ENCODE measurements at places on chromosomes 1 and 21.

- DNase-seq = peak; percentile 87
Measured at GRCh38 chr1:15684042-15684461, at the start of gene PLEKHM2. PLEKHM2 (plus strand) TSS chr1:15684320; CDS start chr1:15684559, 239 bp downstream.

DNA sequence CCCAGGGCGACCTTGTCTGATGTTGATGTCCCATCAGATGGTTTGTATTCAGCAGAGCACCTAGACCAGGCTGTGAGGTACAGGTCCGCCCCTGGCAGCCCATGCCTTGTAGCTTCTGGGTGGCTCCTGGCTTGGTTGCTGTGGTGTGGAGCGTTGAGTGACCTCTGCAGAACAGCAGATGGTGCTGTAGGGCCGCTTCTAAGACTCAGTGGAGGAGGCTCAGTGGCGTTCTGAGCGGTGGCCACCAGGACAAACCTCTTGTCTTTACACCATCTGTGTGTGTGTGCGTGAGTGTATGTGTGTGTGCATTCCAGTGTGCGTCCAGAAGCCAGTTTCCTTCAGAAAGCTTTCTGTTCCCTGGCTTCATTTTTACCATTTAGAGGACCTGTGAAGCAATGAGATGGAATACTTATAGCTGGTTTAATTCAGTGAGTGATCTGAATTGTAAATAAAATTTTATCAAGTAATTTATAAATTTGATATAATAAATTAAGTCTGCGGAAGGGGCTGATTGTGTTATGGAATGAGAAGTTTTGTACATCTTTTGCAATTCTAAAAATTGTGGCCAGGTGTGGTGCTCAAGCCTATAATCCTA, 66.1 kb downstream of the ADARB1 start:
- DNase-seq = peak; percentile 87

GRCh38 chr1:23865543-23865930, 2.6 kb downstream of the FUCA1 start:
- no peak for DNase-seq

DNA sequence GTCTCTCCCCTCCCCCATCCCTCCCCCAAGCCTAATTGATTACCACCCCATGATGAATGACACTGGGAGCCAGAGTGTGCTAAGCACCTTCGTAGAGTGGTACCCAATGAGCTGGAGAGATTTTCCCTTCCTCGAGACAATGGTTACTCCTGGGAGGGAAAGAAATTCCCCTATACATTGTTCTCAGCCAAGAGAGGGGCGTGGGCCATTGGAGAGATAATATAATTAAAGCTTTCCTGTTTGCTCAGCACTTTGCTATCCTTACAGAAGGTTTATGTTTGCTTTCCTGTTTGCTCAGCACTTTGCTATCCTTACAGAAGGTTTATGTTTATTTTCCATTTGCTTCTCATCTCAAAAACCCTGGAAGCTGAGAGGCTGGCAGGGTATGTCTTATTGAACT, 126.1 kb upstream of the KLHDC7A start:
- DNase-seq = no peak

DNA sequence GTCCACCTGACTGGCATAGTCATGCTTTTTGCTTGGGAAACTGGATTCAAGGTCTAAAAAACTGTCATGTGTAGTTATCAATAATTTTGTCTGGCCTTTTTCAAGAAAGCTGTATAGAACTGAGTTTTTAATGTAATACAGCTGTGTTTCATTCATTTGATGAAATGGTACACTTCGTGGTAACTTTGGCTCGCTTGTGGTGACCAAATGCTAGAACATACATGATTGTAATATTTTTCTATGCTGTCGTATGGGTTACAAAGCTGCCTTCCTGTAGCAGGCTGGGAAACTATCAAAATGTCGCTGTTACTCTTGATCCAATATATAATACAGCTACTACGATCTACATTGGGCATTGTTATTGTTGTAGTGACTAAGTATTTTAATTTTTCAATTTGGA, 2.1 kb downstream of the LRRC42 start:
- no peak for DNase-seq

DNA sequence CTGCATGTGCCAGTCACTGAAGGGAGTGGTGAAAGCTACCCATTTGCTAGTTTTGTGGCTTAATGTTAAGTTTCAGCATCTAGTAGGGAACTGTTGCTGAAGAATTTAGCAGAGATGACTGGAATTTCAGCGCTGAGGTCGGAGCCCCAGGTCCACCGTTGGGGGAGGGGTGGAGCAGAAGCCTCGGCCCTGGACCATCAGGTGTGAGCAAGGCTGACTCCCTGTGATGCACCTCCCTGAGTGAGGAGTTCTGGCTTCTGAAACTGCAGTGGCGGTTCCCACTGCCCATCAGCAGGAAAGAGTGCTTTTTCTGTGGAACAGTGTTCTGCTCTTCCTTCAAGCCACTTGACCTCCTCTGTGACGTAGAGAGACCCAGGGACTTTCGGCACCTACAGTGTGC, 1.3 kb downstream of the NOS1AP start:
- no peak for DNase-seq

GRCh38 chr1:160204526-160205241, 500 bp upstream of the PEA15 start:
- DNase-seq = no peak

DNA sequence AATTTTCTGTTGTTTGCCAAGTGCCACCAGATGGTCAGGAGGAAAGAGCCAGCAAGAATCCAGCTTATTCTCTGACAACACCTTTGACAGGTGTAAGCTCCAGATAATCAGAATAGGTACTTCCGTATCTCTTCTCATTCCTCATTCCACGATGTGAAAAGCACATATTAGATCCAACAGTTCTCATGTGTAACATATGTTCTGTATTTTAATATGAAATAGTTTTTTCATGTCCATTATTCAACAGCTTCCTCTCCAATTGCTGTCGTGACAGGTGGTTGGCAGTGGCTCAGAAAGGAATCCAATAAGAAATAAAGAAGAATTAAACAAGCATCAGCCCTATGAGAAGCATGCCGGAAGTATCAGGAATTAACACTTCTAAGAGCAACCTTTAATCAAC, 1624.7 kb downstream of the MRPL39 start:
- no peak for DNase-seq

DNA sequence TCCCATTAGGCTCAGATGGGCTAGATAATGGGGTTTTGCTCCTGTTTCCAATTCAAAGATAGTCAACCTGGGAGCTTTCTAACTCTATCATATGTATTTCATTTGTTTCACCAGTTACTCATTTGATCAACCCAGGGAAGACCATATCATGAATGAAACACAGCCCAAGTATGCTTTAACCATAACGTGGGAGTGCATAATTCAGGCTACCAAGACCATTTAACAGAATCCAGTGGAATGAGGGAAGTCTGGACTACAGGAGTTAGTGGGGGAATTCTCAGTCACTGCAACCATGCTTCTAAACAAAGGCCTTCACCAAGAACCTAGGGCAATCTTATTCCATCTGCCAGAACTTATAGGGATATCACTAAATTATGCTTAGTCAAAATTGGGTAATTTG, 15.0 kb upstream of the SLC16A1 start:
- no peak for DNase-seq

- peak; percentile 70 for DNase-seq
Measured at GRCh38 chr1:152436593-152437496, 22.8 kb upstream of the CRNN start.

DNA sequence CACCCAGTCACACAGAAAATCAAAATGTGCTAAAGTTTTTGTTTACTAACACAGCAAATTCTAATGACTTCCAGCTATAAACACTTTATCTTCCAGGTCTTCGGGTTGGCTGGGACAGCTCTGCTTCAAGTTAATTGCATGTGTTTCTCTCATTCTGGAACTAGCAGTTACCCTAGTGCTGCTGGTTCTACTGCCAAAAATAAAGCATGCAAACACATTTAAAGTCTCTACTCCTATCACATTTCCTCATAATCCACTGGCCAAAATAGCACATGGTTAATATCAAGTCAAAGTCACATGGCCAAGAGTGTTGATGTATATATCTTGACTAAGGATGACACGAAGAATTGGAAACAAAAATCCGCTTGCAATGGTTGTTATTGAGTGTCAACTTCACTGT, 973.1 kb upstream of the ADGRL2 start:
- no peak for DNase-seq

GRCh38 chr1:13224480-13225060, 1.4 kb downstream of the PRAMEF18 start:
- no peak for DNase-seq

- DNase-seq = no peak
Measured at GRCh38 chr21:14071902-14072734, 138.6 kb downstream of the LIPI start.

- no peak for DNase-seq
Measured at GRCh38 chr1:86067626-86068025, 88.9 kb downstream of the COL24A1 start.

DNA sequence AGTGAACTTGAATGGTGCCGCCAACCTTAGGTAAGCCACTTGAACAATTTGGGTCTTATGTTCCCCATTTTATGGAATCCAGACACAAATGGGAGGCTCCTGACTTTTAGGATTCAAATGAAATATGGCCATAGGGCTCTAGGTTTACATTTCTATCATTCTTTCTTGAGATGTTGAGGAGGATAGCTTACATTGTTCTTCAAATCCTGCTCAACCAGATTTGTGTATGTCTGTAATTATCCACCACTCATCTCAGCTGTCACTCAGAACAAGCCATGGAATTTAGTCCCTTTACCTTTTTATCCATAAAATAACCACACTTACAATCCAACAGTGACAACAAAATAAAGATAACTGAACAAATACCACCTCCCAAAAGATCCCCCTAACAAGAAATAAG, 682.9 kb upstream of the PTBP2 start:
- no peak for DNase-seq

DNA sequence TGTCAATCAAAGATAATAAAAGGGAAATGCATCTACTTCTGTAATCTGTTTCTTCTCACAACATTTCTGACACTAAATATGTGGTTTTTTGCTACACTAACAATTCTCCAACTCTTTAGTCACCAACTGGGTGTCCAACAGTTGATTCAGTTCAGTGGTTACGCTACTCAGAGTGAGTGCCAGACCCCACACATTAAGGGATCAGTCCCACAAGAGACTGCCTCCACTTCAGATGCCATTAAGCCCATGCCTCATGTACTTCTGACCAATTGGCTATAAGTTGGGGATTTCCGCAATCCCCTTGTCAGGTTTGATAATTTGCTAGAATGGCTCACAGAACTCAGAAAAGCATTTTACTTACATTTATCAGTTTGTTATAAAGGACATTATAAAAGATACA, 28.4 kb downstream of the RNF2 start:
- DNase-seq = peak; percentile 8

DNA sequence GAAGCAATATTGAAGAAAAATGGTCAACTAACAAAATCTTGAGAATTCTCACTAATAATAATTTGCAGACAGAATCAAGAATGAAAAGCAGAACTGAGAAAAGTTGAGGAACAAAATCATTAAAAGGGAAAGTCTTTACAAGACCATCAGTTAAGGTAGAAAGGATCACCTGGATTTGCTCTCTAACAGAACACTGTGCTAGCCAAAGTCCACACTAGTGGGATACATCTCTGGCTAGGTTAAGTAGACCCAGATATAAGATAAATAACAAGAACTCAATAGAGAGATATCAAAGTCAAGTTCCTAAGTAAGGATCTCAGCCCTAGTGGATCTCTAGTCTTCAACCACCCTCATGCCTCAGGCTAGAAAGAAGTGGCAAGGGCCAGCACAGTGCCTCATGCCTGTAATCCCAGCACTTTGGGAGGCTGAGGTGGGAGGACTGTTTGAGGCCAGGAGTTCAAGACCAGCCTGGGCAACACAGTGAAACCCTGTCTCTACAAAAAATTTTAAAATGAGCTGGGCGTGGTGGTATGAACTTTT, 19.6 kb downstream of the IPP start:
- no peak for DNase-seq

- no peak for DNase-seq
Measured at GRCh38 chr1:26019641-26020315, 1.8 kb upstream of the EXTL1 start.

- no peak for DNase-seq
Measured at GRCh38 chr1:114075546-114076242, 78.0 kb downstream of the SYT6 start.

GRCh38 chr1:206521127-206521526, 13.8 kb downstream of the RASSF5 start:
- no peak for DNase-seq

- no peak for DNase-seq
Measured at GRCh38 chr1:20724364-20725188, 6.8 kb upstream of the KIF17 start.

DNA sequence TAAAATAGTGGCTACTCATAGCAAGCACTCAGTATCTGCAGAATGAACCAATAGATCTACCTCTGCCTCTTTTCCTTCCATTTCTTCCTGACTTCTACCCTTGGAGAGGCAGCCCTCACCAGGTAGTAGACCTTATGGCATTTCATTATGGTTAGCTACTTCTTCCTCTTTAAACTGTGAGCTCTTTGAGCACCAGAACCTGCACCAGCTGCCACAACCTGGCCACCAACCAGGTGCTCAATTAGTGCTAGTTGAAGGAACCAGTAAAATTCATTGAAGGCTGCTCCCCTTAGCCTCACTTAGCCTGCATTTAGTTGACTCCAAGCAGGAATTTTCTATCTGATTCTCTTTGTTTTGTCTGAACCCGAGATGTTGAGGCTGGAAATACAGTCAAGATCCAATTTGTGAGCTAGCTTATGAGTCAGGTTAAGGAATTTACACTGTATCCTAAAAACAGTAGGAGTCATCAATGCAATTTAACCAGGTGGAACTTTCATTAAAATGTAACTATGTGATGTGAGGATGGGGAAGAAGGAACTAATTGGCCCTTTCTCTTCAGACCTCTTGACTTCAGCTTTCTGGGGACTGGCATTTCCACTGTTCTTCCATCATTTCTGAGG, 81.5 kb upstream of the UBE2U start:
- peak; percentile 27 for DNase-seq

DNA sequence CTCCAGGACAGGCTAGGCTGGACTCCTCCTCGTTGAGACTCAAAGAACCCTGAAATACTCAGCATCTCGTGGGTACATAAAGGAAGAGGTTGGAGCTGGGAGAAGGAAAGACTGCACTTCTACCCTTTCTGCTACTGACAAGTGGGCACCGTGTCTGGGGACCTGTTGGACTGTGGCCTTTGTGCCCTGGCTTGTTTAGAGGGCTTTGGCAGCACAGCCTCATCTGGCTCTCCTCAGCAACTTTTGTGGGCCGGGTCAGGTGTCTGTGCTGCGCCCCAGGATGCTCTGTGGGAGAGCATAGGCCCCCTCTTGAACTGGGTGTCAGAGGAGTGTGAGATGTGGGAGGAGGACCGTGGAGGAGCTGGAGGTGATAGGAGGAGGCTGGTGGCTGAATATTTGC, 142.4 kb downstream of the FCRL5 start:
- no peak for DNase-seq

GRCh38 chr1:205339717-205340116, 17.0 kb downstream of the KLHDC8A start:
- no peak for DNase-seq

- DNase-seq = no peak
Measured at GRCh38 chr1:163399976-163400601, 78.3 kb downstream of the NUF2 start.

GRCh38 chr1:107867422-107867821, 97.6 kb downstream of the VAV3 start:
- no peak for DNase-seq

DNA sequence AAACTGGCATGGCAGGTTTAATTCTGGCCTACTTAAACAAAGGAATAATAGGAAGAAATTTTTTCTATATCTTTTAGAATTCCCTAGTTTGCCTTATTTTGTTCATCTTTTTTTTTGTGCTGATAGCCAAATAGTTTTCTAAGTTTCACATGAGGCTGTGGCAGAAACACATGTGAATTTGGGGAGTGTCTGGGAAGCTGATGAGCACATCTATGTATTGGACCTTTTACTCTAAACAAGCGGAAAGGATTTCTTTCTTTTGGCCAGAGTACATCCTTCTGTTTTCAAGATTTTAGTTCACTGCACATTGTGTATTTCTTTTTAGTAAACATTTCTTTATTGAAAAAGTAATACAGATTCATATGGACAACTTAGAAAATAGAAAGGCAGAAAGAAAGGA, 5.6 kb downstream of the EEIG2 start:
- DNase-seq = no peak
